Right renal cortex interstitium (tissue), 3 donors: ENCODE measurements at places on chromosomes 13 and 19.
A peak's percentile ranks its signal among the peaks of the same experiment; 100 is the strongest.

DNA sequence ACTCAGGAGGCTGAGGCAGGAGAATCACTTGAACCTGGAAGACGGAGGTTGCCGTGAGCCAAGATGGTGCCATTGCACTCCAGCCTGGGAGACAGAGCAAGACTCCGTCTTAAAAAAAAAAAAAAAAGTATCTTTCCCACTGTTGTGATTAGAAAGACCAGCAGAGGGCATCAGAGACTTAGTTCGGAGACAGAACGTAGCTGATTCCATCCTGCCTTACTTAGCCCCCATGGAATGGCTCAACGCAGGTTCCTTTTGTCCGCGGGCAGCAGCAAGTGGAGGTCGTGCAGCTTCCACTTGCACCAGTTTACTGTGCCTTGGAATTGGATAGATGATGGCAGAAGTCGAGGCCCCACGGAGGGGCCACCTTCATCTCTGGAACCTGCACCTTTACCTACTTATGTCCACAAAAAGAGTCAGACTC lies 8.1 kb downstream of the TIMM29 start:
- DNase-seq, result peak; percentile 77

- DNase-seq, result no peak
Measured at GRCh38 chr19:4061683-4062418, 4.8 kb downstream of the ZBTB7A start.

- DNase-seq, result no peak
Measured at GRCh38 chr13:106651442-106651841, 83.5 kb upstream of the ARGLU1 start.

DNA sequence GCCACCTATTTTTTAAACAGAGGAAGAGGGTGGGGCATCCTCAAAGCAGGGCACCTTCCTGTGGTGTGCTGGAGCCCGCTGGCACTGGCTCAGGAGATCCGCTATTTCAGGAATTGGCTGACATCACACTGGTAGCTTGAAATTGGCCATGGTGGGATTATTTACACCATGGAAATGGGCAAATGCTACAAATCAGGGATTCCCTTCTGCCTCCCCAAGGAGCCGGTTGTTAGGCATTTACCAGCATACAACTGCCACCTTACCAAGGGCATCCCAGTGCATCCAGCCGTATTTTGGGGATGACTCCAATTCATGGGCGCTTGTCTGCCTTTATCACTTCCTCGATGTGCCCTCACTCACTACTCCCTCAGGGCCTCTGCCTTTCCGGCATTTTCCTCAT lies 14.2 kb downstream of the HRC start:
- no peak for DNase-seq
